ENCODE measurements at places on chromosomes 6 and 20.

- DNase-seq: no peak
Measured at GRCh38 chr20:11193241-11193640, 519.4 kb upstream of the JAG1 start.

- DNase-seq: no peak
Measured at GRCh38 chr20:33019465-33020277, 11.8 kb upstream of the BPIFB6 start.

GRCh38 chr20:19696620-19697019, 61.4 kb upstream of the RIN2 start:
- DNase-seq: no peak

GRCh38 chr20:59850018-59850641, 83.3 kb downstream of the SYCP2 start:
- DNase-seq: no peak

GRCh38 chr6:166611631-166612030, 15.4 kb downstream of the RPS6KA2 start:
- no peak for DNase-seq

DNA sequence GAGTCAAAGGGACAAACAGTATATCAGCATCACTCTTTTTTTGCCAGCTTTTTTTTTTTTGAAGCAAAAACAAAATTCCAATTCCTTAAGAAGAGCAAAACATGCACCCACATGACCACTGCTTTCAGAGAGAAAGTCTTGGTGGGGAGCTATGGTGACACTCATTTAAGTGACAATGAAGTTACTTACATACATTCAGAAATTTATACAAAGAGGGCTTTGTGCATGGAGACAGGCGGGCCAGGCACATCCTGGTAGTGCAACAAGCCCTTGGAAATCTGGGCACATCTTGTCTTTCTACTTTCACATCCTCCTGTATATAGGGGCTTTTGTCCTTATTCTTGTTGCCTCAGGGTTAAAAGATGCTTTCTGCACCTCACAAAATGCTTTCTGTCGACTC, 55.9 kb downstream of the IL22RA2 start:
- no peak for DNase-seq

DNA sequence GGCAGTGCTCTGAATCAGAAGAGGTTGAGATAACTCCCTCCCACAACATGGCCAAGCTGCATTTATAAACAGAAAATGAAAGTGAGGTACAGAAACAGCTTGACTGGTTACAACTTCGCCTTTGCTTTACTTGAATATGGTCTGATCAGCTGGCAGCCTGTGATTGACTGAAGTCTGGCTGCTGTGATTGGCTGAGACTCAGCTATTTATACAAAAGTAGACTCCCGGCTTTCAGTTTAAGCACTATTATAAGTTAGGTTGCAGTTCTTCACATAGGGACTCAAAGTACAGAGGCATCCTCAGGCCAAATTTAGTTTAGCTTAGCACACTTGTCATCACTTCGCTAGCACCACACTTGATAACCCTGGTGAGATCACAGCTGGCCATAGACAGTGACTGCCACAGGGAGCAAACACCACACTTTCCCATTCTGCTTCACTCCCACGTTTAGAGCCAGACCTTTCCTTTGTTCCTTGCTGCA, 362.6 kb downstream of the EPM2A start:
- DNase-seq: no peak

GRCh38 chr6:138528956-138529355, 29.7 kb upstream of the NHSL1 start:
- no peak for DNase-seq

DNA sequence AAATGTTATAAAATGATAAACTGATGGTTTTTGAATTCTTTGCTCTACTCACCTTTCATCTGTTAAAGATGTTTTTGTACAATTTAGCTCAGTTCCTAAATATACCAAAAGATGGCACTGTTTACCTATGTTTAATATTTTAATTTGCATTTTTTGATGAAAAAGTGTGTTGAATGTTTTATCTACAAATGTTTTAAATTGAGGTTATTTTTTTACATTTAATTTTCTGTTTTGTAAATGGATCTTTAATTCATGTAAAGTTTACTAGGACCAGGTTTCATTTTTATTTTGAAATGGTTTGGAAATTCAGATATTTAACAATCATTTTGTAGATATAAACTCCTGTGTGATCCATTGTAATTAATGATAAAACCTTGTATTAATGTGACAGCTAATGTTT, 30.0 kb downstream of the CDKAL1 start:
- DNase-seq: no peak

GRCh38 chr6:39593646-39594045, 131.6 kb downstream of the KIF6 start:
- DNase-seq: no peak

GRCh38 chr6:33888183-33888582, 84.4 kb upstream of the MLN start:
- no peak for DNase-seq

GRCh38 chr20:46063151-46063550, 26.6 kb downstream of the NCOA5 start:
- DNase-seq: no peak

GRCh38 chr6:6915813-6916547, 191.8 kb upstream of the RREB1 start:
- no peak for DNase-seq

GRCh38 chr6:17591287-17591686, 8.8 kb upstream of the FAM8A1 start:
- no peak for DNase-seq

- no peak for DNase-seq
Measured at GRCh38 chr6:68638230-68638900, 3.3 kb downstream of the ADGRB3 start.

All from stimulated activated CD4-positive, alpha-beta T cell treated with anti-CD3 and anti-CD28 coated beads, Interleukin-15, amount 100 ng/mL, for 48 hours (primary cell).